ENCODE measurements at places on chromosomes 12 and 14.
A peak's percentile ranks its signal among the peaks of the same experiment; 100 is the strongest.

DNA sequence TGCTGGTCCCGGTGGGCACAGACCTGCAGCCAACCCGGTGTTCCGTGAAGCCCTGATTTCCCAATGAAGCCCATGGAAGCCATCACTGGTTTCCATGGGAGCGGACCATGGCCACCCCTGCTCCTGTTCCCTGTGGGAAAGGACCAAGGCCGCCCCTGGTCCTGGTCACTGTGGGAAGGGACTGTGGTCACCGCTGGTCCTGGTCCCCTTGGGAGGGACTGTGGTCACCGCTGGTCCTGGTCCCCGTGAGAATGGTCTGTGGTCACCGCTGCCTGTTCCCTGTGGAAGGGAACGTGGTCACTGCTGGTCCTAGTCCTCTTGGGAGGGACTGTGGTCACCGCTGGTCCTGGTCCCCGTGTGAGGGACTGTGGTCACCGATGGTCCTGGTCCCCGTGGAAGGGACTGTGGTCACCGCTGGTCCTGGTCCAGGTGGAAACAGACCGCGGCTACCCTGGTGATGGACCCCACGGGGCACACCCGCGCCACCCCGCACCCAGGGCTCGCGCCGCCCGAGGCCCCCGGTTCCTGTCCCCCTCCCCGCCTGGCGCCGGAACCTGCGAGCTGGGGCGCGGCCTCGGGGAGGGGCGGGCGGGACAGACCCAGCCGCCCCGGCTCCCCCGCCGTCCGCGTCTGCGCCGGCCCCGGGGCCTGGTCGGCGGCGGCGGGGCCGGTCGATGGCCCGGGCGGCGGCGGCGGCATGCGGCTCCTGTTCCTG, at the start of gene GLT1D1:
Gene GLT1D1 (plus strand): TSS at position 594 of the 715 bp plus-strand sequence. CDS start 104 bp downstream, at position 698.
- DNase-seq: no peak

- no peak for DNase-seq
Observed at GRCh38 chr12:6469609-6470374, 685 bp downstream of the VAMP1 start.

DNA sequence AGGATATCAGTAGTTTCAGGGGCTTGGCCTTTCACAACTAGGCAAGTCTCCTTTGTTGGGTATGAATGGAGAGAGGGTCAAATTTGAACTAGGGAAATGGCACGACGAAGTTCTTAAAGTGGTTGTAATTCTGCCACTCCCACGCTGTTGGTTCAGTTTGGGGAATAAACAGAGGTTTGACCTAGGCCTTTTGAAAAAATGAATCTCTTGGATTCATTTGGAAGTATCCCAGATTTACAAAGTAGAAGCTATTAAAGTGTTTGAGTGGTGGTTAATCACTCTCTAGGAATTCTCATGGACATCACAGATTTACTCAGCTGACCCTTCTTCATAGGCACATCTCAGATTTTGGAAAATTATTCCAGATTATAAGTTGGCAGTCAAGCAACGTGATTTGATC, 14.8 kb downstream of the BATF start:
- DNase-seq: no peak

DNA sequence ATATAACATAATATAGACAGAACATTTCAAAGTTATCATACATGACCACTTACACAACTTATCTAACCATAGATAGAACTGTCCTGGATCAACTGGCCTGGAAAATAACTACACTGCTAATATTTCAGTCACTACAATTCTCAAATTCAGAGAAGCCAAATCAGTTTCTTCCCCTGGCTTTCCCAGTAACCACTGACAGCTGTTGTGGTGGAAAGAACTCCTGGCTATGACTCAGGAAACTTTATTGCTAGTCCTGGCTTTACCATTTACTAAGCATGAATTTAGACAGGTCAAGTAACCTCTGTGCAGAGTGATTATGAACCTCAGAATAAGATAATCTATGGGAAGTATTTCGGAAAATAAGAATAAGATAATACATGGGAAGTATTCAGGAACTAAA, 244.9 kb upstream of the DIO2 start:
- no peak for DNase-seq

DNA sequence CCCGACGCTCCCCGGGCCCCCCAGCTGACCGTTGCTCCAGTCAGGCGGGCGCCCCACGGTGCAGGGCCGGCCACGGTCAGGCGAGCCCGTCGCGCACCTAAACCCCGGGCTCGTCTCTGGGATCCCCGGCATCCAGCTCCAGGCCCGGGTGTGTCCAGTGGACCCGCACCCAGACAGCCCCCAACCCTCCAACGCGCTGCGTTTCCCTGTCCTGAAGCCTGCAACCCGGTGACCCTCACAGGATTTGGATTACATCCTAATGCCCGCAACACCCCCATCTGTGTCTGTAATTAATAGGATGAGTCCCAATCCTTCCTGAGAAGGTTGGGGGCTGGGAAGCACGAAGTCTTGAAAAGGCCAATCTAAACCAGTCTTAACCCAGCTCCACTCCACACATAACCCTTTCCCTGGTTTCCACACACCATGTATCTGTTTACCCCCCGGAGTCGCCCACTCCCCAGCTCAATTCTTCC, 10.4 kb downstream of the CPNE6 start:
- no peak for DNase-seq

- DNase-seq: no peak
Observed at GRCh38 chr12:37546206-37546605, 770.4 kb upstream of the ALG10B start.

- no peak for DNase-seq
Observed at GRCh38 chr12:132286912-132287311, 42.5 kb downstream of the GALNT9 start.

DNA sequence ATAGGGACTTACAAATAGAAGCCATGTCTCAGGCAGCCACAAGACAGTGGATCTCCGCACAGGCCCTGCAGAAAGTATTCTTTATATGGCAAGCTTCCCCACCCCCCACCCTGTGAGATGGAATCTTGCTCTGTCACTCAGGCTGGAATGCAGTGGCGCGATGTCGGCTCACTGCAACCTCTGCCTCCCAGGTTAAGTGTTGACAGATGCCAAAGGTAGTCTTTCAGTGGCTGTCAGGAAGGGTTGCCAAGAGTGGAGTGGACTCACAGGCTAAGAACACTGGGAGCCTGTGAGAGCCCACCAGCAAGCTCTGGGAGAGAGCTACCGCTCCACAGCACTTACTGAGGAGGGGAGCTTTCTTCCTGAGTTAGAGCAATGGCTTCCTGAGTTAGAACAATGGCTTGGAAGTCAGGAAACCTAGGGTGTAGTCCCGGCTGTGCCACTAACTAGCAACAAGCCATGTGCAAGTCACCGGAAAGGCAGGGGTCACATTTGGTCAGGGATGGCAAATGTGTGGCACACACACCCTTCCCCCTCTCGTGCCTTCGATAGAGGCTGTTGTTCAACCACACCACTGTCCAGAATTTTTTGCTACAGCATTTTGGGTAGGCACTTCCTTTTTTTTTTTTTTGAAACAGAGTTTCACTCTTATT, 2.6 kb downstream of the RNASE1 start:
- DNase-seq: peak; percentile 27

GRCh38 chr14:46018846-46019420, 632.6 kb downstream of the RPL10L start:
- no peak for DNase-seq

- no peak for DNase-seq
Observed at GRCh38 chr14:93685121-93685895, 103.0 kb downstream of the PRIMA1 start.

GRCh38 chr12:67647181-67647798, 1.3 kb upstream of the DYRK2 start:
- DNase-seq: no peak

DNA sequence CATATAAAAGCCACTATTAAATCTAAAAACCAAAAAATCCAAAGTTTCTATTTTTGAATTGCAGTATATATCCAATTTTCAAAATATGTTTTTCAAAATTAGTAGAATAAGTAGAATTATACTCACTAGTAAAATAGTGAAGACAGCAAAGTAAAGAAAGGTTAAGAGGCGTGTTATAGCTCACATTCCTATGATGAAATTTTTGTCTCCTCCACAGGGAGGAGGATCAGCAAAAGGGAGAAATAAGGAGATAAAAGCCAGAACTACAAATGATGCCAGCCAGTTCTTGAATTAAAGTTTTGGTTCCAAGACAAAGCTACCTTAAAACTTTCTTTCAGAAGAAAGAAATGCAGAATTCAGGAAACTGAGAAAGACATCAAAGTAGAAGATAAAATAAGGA, 50.0 kb downstream of the C2CD5 start:
- DNase-seq: no peak

- no peak for DNase-seq
Observed at GRCh38 chr12:103318566-103318965, 177.2 kb downstream of the C12orf42 start.

DNA sequence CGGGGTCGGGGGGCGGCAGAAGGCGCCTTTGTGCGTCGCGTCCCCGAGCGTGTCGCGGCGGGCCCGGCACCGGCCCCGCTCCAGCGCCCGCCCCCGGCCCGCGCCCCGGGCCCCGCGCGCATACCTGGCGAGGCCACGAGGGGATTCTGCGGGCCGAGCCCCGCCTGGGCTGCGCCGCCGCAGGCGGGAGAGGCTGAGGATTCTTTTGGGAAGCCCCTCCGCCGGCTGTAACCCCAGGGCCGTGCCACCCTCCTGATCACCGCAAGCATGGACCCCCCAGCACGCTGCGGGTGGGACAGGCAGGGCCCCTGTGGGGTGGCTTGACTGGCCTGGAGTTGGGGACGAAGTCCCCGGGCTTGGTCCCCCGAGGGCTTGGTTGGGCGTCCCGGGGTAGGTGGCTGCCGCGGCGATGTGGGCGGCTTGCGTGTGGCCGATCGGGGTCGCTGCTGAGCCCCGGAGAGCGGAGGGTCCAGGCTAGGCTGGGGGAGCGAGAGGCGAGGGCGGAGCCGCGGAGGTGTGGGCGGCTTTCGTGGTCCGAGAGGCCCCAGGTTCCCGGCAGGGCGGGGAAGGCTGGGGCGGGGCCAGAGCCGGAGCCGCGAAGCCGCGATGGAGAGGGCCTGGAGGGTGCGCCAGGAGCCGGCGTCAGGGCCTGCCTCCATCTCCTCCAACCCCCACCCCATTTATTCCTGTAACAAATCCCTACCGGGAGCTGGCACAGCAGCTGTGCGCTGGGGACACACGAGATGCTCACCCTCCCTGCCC, 28.4 kb upstream of the GPR132 start:
- DNase-seq: peak; percentile 28

DNA sequence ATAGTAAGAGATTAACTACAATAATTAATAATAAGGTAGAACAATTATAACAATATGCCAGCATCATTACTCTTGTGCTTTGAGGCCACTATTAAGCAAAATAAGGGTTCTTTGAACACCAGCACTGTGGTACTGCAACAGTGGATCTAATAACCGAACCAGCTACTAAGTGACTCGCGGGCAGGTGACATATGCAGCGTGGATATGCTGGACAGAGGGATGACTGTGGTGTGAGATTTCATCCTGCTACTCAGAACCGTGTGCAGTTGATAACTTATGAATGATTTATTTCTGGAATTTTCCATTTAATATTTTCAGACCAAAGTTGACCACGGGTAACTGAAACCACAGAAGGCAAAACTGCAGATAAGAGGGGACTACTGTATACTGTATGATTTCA, 34.4 kb downstream of the BMAL2 start:
- DNase-seq: no peak

DNA sequence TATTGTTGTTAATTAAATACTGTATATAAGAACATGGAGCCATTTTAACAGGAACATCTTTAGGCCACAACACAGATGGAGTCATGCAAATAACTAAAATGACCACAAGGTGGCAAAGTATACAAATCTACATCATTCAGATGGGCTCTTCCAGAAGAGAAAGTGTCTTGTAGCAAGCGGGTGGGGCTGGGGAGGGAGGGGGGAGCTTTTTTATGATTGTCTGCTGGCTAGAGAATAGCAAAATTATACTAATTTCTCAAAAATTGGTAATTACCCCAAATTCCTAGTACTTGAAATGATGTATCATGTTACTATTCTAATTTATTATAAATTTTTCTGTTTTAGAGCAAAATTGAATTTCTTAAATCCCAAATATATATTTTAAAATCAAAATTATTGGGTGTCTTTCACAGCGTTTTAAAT, 378.7 kb downstream of the PRKD1 start:
- peak; percentile 82 for DNase-seq

DNA sequence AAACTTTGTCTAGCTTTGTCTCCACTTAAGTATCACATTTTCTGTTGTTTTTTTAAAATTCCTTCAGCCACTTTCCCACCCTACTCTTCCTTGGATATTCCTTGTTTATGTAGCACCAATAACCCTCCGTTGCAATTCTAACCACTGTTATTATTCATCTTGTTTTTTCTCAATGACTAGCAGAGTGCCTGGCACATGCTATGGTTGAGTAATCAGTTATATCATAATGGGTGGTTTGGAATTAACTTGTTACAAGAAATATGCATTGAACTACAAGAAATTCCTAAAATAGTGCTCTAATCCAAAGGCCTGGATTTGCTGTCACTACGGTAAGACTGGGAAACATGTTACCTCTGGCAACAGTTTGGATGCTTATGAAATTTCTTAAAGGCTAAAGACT, 756.6 kb downstream of the NOVA1 start:
- DNase-seq: no peak

DNA sequence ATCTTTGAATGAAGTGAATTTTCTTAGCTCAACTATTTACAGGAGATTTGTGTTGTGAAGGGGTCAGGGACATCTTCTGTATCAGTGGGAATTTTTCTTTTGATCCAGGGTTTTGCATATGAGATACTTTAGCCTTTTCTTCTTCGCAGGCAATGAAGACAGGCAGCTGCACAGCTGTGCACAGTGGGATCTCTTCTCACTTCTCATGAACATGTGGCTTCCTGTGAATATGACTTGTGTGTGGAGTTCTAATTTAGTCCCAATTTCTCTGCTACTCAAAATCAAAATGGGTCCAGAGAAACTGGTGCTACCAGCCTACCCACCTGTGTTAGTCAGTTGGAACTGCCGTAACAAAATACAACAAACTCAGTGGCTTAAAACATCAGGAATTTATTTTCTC, 37.8 kb downstream of the ARF6 start:
- no peak for DNase-seq

GRCh38 chr14:61750708-61751474, 11.3 kb upstream of the SNAPC1 start:
- DNase-seq: peak; percentile 77

All from Kasumi-1 (cell line).